T1000 (cell line): ENCODE measurements at places on chromosomes 2 and 18.
A peak's percentile ranks its signal among the peaks of the same experiment; 100 is the strongest.

- peak; percentile 90 for DNase-seq
These were observed 83.0 kb downstream of the NPAS2 start for GRCh38 chr2:100902817-100903405.

GRCh38 chr2:128693743-128694029, 375.0 kb upstream of the HS6ST1 start:
- no peak for DNase-seq

DNA sequence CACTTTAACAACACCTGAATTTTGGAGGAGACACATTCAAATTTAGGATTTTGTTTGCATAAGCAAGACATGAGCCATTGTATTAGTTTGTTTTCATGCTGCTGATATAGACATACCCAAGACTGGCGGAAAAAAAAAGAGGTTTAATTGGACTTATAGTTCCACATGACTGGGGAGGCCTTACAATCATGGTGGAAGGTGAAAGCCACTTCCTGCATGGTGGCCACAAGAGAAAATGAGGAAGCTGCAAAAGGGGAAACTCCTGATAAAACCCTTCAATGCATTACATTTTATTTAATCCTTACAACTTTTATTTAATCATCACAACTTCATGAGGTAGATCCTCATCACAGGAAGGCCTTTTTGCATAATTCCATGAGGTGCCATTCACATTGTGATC, 242.0 kb upstream of the STON1 start:
- no peak for DNase-seq

DNA sequence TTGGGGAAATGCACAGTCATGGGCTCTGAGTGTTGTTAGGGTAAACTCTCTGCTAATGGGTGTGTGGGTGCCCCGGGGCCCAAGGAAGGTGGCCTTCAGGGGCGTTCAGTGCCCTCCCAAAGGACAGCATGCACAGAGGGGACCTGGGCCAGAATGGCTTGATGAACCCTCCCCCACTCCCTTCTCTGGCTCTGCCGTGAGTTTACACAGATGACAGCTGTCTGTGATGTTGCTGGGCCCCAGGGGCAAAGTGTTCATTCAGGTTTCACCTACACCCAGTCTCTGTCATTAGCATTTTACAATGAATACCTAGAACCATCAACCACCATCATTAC, 3.2 kb downstream of the NPPC start:
- DNase-seq = no peak

DNA sequence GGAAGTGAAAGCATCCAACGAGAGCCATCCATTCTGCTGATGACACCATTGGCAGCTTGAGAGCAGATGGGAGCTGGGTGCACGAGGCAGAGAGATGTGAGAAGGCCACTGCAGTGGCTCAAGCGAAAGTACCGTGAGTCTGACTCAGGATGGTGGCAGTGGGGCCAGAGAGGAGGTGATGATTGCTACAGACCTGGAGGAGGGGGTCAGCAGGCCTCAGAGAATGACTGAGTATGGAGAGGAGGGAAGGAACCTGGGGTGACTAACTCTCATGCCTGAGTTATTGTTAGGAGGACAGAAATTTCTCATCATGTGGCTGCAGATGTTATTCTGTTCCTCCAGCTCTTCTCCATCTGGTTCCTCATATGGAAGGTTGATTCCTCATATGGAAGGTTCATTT, 8.8 kb upstream of the ZBTB7C start:
- no peak for DNase-seq

DNA sequence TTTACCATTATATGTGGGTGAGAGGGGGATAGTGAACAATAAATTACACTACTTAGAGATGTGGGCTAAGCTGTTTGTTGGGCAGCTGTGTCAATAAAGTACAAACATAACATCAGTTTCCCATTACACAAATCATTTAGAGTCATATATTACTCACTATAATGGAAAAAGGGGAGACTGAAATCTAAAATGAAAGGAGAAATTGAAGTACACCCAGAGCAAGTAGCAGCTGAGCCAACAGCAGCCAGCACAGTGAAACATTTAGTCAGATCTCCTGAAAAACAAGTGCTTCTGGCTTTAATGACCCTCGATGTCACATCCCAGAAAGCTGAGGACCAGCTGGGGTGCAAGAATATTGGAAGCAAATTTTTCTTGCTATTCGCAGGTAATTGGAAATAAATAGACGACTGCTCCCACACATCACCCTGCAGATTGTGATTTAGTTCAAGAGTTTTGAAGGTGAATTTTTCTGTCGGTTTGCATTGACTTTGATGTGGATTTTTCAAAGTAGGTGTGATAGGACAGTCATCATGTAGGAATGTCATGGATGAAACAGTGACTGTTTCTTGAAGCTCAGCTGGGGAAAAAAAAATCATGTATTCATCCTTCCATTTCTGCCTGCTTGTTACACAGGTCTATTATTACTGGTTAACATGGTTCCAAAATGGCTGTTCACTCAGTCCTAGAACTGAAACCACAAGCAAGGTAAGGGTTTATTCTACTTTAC, 1607.3 kb upstream of the CELF4 start:
- no peak for DNase-seq

- DNase-seq = no peak
These were observed 1.2 kb upstream of the ATF2 start for GRCh38 chr2:175169191-175169590.

DNA sequence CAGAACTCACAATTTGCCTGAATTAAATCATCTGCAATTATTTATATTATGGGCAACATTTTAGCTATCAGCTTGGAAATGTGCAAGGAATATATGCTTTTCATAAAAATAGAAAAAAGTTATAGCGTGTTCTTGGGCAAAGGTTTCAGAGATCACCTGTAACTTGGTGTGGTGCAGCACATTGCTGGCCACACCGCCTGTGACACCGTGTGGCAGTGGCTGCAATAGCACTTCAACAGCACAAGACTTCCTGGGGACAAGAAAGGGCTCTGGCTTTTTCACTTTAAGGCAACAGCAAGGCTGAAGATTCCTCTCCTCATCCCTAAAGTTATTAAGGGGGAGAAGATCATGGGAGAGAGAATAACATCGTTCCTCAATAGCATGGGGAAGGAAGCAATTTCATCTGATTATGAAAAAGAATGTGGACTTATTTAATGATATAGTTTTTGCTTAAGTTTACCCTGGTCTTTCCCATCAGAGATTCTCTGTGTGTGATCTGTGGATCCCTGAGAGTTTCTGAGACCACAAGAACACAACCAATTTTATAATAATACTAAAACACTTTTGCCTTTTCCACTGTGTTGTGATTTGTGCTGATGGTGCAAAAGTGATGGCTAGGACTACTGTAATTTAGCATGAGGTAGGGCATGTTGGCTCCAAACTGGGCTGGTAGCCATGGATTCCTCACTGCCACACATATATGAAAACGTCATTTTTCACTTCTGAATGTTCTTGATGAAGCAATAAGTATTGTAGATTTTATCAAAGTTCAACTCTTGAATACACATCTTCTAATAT, 15.0 kb upstream of the SERPINB3 start:
- DNase-seq = no peak

DNA sequence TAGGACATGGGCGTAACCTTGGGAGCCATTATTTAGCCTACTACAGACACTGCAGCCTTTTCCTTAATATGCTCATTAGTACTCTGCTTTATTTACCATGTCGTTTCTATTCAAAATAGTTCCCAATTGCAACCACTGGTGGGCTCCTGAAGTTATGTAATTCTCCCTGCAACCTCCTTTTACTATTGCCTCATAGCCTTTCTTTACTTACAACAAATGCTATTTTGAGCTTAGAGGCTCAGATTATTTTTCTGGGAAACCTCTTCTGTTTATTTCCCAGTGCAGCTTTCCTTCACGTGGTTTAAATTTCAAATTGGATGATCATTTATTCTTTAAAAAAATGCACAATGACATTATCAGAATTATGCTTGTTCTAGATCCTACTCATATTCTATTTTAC, 492.3 kb upstream of the TMEFF2 start:
- DNase-seq = no peak

GRCh38 chr2:224263571-224264043, 138.3 kb downstream of the FAM124B start:
- no peak for DNase-seq

DNA sequence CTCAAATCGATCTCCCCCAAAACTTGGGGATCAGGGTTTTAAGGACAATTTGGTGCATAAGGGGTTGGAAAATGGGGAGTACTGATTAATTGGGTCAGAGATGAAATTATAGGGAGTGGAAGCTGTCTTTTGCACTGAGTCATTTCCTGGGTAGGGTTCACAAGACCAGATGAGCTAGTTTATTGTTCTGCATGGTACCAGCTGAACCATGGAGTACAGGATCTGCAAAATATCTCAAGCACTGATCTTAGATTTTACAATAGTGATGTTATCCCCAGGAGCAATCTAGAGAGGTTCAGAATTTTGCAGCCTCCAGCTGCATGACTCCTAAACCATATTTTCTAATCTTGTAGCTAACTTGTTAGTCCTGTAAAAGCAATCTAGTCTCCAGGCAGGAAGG, 73.1 kb downstream of the CPO start:
- DNase-seq = no peak

DNA sequence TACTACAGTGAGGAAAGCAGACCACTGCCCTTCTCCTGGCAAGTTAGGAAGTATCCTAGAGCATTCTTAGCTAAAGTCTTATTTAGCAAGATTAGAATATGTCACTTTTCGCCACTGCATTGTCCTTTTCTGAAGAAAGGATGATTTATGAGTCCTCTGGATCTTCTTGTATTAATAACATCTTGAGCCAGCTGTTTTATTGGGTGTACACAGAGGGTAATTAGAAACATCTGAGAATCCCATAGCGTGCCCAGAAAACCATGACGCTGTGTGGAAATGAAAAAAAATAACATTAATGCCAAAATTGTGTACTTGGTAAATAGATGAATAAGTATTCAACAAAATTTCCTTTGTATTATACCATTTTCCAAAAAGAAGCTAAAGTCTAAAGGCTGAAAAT, 198.7 kb downstream of the LTBP1 start:
- no peak for DNase-seq
